ENCODE measurements at places on chromosomes 12 and 14.

DNA sequence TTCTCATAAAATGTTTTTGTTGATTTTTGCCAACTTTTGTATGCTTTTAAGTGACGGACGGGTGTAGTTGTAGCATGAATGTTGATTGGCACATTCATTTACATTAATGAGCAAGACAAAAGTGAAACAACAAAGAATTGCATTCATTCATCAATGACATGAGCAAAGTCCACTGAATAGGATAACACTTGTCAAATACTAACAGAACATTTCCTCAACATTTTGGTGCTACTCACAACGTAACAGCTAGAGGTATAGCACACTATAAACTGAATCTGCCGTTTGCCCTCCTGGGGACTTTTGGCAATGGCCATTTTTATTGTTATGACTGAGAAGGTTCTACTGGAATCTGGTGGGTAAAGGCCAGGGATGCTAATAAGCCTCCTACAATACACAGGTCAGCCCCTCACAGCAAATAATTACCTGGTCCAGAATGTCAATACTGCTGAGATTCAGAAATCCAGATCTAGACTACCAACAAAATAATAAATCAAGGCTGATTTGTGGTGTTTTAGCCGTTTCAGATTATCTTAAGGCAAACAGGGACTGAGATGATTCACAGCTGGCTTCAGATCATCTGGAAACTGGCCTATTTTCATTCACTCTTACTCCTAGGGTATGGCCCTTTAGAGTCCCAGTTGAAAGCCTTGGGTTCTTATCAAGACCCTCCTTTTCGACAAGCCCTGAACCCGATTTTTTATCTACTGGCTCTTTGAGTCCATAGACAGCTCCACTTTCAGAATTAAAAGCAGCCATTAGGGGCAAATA is 22.5 kb upstream of the CDKN3 start:
- DNase-seq = no peak

- DNase-seq = no peak
Measured at GRCh38 chr12:63276537-63277365, 125.8 kb upstream of the AVPR1A start.

- DNase-seq = no peak
Measured at GRCh38 chr12:47652521-47653234, 53.2 kb downstream of the RPAP3 start.

GRCh38 chr12:103705927-103706326 is 118.9 kb downstream of the STAB2 start:
- DNase-seq = no peak

- no peak for DNase-seq
Measured at GRCh38 chr14:91327250-91327595, 82.7 kb upstream of the GPR68 start.

- no peak for DNase-seq
Measured at GRCh38 chr12:111757361-111758119, 9.2 kb upstream of the ALDH2 start.

- no peak for DNase-seq
Measured at GRCh38 chr14:20341646-20342045, 1.8 kb upstream of the PARP2 start.

GRCh38 chr12:103441437-103442181 is 54.2 kb downstream of the C12orf42 start:
- no peak for DNase-seq

- DNase-seq = no peak
Measured at GRCh38 chr12:115817389-115817788, 460.1 kb downstream of the MED13L start.

GRCh38 chr12:97216848-97217247 is 245.8 kb upstream of the RMST start:
- DNase-seq = no peak

GRCh38 chr12:108685469-108686260 is 45.7 kb downstream of the CORO1C start:
- no peak for DNase-seq

GRCh38 chr12:3398196-3398789 is 92.7 kb upstream of the PRMT8 start:
- DNase-seq = no peak

DNA sequence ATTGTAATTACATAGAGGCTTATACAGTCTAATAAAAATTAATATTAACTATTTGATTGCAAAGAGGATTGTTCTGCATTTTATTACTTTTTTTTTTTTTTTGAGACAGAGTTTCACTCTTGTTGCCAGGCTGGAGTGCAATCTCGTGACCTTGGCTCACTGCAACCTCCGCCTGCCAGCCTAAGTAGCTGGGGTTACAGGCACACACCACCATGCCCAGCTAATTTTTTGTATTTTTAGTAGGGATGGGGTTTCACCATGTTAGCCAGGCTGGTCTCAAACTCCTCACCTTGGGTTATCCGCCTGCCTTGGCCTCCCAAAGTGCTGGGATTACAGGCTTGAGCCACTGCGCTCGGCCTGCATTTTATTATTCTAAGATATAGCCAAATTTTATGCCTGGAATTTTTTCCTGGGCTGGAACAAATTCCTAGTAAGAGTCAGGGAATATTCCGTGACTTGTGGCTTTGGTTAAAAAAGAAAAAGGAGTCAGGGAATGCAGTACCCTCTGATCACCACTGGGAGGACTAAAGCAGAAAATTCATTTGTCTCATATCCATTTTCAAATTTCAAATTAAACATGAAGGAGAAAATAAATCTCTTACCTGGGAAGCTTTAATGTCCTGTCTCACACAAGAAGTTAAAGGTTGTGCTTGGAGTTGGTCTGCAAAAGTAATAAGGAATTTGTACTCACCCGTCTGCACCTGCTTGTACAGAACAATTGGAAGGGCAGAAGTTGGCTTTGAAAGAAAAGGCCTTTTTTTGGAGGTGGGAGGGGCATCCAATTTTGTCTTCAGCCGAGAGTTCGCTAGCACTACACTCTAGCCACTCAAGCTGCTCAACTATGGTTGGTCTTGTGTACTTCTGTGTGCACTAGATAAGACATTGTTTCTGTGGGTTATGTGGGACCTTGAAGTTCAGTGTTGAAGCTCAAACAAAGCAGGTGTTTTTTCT is 8.7 kb downstream of the MARK3 start:
- no peak for DNase-seq

DNA sequence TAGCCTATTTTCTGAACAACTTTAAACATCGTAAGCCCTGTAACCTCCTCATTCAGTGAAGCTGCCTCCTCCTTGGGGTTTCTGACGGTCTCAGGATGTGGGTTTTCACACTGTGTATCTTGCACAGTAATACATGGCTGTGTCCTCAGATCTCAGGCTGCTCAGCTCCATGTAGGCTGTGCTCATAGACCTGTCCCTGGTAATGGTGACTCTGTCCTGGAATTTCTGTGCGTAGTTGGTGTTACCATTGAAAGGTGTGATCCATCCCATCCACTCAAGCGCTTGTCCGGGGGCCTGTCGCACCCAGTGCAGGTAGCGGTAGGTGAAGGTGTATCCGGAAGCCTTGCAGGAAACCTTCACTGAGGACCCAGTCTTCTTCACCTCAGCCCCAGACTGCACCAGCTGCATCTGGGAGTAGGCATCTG is 980.5 kb downstream of the TMEM121 start:
- DNase-seq = no peak

DNA sequence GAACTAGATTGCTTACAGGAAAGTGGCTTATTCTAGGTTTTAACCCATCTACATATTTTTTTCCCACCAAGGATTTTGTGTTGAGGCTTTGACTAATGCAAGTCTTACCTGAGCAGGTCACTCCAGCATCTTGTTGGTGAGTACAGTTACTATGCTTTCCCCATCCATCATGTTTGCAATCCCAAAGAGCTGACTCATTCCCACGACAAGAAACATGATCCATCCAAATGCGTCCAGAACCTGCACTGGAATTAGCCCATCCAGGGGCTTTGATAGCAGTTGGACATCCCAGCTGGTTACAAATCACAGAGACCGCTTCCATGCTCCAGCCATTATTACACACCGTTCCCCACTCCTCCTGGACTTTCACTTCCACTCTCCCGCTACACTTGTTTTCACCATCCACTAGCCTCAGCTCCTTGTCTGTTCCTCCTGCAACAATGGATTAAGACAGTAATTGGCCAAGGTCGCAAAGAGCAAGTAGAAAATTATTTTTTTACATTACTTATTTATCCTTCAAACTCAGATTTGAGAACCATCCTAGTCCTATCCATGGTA is 2.5 kb downstream of the CD163 start:
- DNase-seq = no peak

- DNase-seq = no peak
Measured at GRCh38 chr12:15629108-15629507, 160.1 kb downstream of the EPS8 start.
